Karpas-422 (cell line): ENCODE measurements at places on chromosomes 2 and 18. TPM values are rescaled to one million over a fixed set of nuclear protein-coding genes. Genes with fewer than 3 reads are reported as not detected.

The PIEZO2 gene
- not detected in 2 replicates for total RNA-seq

The CNGA3 gene
- 0.07 TPM in 1 of 2 replicates, not detected in the other for total RNA-seq

The ATOH8 gene
- total RNA-seq, result not detected in 2 replicates

The IL1B gene
- not detected in 2 replicates for total RNA-seq

The GCA gene
- total RNA-seq, result 0.11 TPM in 1 of 2 replicates, not detected in the other

The SLC9A2 gene
- total RNA-seq, result not detected in 2 replicates

The SNTG2 gene
- total RNA-seq, result not detected in 2 replicates

The GYPC gene
- 156 and 251 TPM in 2 replicates for total RNA-seq

The DCTN1 gene
- 95.0 and 96.4 TPM in 2 replicates for total RNA-seq

The DCC gene
- total RNA-seq, result not detected in 2 replicates

The EDAR gene
- not detected in 2 replicates for total RNA-seq

The CYBRD1 gene
- total RNA-seq, result not detected in 2 replicates

The MBD2 gene
- 53.5 and 61.3 TPM in 2 replicates for total RNA-seq

The D2HGDH gene
- total RNA-seq, result 21.2 and 35.9 TPM in 2 replicates

The RANBP2 gene
- total RNA-seq, result 46.4 and 81.4 TPM in 2 replicates

The GKN2 gene
- not detected in 2 replicates for total RNA-seq

The UGT1A10 gene
- total RNA-seq, result 0.11 and 0.14 TPM in 2 replicates

The GPC1 gene
- 0.60 and 0.87 TPM in 2 replicates for total RNA-seq

The PLCL1 gene
- total RNA-seq, result not detected in 2 replicates

The BUB1 gene
- 48.2 and 60.9 TPM in 2 replicates for total RNA-seq

The RAMP1 gene
- not detected in 2 replicates for total RNA-seq

The UCN gene
- total RNA-seq, result 2.5 and 7.1 TPM in 2 replicates

The AGXT gene
- not detected in 2 replicates for total RNA-seq

The GALNT3 gene
- total RNA-seq, result 0.94 and 3.0 TPM in 2 replicates

The HOXD1 gene
- not detected in 2 replicates for total RNA-seq

The ATP6V1C2 gene
- total RNA-seq, result not detected in 2 replicates

The DCDC2C gene
- total RNA-seq, result not detected in 2 replicates

The PTPN4 gene
- 34.5 and 56.7 TPM in 2 replicates for total RNA-seq

The SPATA3 gene
- total RNA-seq, result not detected in 2 replicates

The AQP12A gene
- total RNA-seq, result not detected in 2 replicates

The SLC16A14 gene
- total RNA-seq, result 0.15 and 0.29 TPM in 2 replicates

The CSRNP3 gene
- 6.0 and 16.8 TPM in 2 replicates for total RNA-seq

The YES1 gene
- total RNA-seq, result not detected in 2 replicates

The DUSP11 gene
- 46.4 and 84.2 TPM in 2 replicates for total RNA-seq

The CNRIP1 gene
- 2.8 TPM in 1 of 2 replicates, not detected in the other for total RNA-seq

The HOXD13 gene
- total RNA-seq, result not detected in 2 replicates

The GKN1 gene
- total RNA-seq, result not detected in 2 replicates

The REG3G gene
- not detected in 2 replicates for total RNA-seq

The BOK gene
- not detected in 2 replicates for total RNA-seq
